ENCODE measurements at places on chromosomes 1 and 21. TPM values are rescaled to one million over a fixed set of nuclear protein-coding genes. Genes with fewer than 3 reads are reported as not detected.

The ANKRD34A gene
- total RNA-seq: 2.6 TPM

The FAM3B gene
- total RNA-seq: 20.5 TPM

DNA sequence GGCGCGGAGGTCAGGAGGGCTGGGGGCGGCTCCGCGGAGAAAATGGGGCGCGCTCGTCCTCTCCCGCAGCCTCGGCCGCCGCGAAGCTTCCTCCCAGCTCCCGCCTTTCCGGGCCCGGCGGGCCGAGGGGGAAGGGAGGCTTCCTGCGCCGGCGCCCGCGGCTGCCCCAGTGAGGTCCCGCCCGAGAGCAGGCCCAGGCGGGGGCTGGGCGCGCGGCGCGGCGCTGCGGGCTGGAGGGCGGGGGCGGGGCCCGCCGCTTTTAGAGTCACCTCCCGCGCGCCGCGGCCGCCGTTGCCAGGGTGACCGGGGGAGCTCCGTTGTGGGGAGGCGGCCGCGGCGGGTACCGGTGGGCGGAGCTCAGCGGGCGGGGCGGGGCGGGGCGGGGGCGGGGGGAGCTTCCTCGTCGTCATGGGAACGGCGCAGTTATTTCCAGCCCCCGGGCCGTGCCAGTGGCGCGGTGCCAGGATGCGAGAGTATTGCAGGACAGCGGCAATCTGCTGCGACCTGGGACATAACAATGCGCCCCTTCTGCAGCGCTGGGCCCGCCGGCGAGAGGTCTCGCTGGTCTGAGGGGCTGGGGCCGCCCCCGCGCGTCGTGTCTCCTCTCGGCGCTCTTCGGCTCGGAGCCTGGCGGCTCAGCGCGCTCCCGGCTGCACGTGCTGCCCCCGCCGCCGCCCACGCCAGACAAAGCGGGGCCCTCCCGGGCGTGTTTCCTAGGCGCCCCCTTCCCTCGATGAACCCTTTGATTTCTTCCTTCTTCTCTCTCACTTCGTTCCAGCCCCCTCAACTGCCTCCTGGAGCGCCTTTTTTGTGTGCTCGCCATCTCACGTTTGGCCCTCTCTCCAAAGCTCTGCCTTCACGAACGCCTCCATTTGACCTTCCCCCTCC lies 16.9 kb downstream of the IER5 start:
- DNase-seq: peak; percentile 96
- H3K4me1 ChIP-seq: peaks cover 13% of the 10 kb centered on the region
- H3K4me3 ChIP-seq: peak overlapping the region; percentile 64
- peak overlapping the region; percentile 89 for H3K27ac ChIP-seq

The TNFAIP8L2 gene
- total RNA-seq: 2.0 TPM

The WDR64 gene
- not detected for total RNA-seq
